ENCODE measurements at places on chromosomes 11 and 22.

DNA sequence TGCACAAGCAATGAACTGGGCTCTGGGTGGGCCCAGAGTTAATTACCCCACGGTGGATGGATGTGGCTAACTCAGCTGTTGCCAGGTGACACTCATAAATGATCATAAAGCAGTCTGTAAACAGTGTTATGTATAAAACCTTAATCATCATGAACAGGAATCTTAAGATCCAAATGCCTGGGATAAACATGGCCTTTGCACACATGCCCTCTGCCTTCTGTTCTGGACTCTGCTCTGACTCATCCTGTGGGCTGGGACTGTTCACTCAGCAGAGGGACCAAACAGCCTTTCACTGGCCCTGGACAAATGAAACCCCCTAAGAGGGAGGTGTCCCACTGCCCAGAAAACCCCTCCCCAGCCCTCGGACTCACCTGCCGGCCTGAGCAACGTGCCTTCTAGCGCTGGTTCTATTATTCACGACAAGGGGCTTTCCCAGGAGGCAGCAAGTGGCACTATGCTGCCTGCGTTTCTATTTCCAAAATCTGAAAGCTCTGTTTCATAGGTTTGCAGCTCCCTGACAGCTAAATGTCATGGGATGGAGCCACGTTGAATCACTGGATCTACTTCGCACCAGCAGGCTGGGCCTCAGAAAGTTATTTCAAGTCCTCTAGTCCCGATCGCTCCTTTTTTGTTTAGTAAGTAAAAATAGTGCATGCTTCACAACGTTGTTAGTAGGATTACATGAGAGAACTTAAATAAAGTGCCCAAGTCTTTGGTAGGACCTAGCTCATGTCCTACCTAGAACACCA is 53.0 kb downstream of the LARGE1 start:
- no peak for DNase-seq

- DNase-seq = no peak
Observed at GRCh38 chr11:47464483-47464882, 15.5 kb upstream of the RAPSN start.

- no peak for DNase-seq
Observed at GRCh38 chr22:29559853-29560252, 6.3 kb upstream of the THOC5 start.

DNA sequence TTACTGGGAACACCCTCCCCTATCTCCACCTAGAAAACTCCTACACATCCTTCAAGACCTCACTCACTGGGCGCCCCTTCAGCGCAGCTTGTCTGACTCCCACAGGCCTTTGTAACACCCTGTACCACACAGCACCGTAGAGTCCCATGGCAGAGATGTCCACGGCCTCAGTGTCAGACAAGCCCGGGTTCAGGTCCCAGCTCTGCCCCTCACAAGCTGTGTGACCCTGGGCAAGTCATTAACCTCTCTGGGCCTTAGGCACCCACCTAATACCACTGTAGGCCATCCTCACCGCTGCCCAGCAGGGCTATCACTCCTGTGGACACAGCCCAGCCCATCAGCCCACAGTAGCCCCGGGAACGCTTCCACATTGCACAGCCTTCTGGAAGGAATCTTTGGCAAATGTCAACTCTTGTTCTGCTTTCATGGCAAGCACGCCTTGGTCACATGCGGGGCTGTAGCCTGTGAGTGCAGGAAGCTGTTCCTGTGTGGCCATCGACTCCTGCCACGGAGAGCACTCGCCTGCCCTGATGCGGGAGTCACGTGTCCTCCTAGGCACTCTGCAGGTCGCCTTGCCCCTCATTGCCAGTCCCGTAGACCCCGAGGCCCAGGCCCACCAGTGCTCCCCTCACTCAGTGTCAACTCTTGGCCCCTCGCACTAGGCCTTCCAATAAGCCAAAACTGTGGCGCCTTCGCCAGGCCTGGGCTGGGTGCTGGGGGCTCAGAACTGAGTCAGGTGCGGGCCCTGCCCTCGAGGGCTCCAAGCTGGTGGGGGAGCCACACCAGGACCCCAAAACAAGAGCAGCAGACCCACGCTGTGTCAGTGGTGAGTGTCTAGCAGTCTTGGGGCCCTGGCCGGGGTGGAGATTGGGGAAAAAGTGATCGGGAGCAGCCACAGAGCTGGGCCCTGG is 32.9 kb upstream of the RFPL3 start:
- DNase-seq = peak; percentile 45

DNA sequence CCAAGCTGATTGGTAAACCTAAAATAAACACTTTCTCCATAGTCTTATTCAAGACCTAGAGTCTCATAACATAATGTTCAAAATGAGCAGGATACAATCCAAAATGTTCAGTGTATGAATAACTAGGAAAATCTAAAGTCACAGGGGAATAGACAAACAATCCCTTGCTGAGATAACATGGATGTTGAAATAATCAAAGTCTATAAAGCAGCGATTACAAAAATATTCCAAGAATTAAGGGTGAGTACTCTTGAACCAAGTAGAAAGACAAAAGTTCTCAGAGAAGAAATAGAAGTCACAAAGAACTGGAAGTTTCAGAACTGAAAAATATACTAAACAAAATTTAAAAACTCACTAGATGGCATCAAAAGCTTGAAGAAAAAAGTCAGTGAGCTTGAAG is 561.0 kb downstream of the INSC start:
- DNase-seq = no peak

- no peak for DNase-seq
Observed at GRCh38 chr11:85869781-85870180, 14.6 kb downstream of the CCDC83 start.

DNA sequence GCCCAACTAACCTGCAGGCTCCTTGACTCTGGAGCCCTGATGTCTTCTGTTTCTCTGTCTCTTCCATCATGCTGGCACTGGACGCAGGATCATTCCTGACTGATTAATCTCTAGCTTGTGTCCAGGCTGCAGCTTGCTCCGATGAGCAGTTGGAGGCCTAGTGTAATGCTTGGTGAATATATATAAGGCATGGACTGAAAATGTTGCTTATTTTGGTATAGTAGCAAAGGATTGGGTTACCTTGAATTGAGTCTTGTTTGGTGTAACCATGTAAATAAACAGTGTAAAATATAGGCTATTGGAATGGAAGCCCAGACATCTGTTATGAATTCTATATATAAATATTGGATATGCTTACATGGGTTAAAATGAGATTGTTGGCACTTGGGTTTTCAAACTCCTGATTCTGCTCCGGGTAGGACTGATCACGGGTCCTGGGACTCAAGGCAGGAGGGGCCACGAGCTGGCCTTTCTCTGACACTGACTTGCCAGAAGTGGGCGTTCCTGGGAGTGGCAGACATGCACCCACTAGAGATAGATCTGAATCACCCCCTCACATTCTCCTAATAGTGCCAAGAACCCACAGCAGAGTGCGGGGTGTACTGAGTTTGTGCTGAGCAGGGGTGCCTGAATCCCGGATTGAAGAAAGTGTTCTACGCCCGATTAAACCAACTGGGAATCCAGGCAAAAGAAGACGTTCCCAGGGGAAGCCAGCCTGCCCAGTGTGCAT is 25.8 kb downstream of the LRP5 start:
- no peak for DNase-seq

- no peak for DNase-seq
Observed at GRCh38 chr22:46361826-46362202, 26.3 kb downstream of the TRMU start.

GRCh38 chr22:27987557-27987956 is 68.5 kb upstream of the PITPNB start:
- peak; percentile 85 for DNase-seq

DNA sequence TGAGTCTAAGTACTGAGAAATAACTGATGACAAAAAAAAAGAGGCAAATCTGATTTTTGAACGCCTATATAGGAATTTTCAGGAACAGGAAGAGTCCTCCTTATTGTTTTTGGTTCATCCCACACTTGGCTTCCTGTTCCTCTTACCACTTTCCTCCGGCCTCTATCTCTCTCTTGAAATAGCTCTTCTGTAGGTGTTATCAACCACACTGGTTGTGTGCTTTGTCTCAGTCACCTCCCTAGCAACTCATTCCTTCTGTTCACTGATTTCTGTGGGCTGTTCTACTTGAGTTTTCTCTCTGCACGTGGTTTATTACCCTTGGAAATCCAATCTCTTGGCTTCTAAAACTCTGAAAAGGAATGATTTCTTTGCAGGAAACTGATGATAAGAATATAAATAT is 78.7 kb upstream of the C11orf87 start:
- no peak for DNase-seq

- DNase-seq = peak; percentile 95
Observed at GRCh38 chr22:27100789-27101188, 443.4 kb downstream of the MIAT start.

- DNase-seq = no peak
Observed at GRCh38 chr11:114915871-114916805, 237.8 kb downstream of the NXPE2 start.

DNA sequence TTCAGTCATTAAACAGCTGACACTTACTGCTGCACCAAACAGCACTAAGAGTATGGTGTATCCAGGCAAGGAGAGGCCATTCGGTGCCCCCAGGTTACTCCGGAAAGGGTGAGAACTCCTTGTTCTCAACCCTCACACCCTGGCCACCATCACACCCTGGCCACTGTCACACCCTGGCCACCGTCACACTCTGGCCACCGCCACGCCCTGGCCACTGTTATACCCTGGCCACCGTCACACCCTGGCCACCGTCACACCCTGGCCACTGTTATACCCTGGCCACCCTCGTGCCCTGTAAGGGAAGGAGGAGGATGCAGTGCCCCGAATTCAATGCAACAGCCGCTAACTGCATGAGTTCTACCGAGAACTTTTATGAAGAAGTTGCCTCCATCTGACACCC is 644.4 kb downstream of the TBC1D22A start:
- DNase-seq = peak; percentile 24

DNA sequence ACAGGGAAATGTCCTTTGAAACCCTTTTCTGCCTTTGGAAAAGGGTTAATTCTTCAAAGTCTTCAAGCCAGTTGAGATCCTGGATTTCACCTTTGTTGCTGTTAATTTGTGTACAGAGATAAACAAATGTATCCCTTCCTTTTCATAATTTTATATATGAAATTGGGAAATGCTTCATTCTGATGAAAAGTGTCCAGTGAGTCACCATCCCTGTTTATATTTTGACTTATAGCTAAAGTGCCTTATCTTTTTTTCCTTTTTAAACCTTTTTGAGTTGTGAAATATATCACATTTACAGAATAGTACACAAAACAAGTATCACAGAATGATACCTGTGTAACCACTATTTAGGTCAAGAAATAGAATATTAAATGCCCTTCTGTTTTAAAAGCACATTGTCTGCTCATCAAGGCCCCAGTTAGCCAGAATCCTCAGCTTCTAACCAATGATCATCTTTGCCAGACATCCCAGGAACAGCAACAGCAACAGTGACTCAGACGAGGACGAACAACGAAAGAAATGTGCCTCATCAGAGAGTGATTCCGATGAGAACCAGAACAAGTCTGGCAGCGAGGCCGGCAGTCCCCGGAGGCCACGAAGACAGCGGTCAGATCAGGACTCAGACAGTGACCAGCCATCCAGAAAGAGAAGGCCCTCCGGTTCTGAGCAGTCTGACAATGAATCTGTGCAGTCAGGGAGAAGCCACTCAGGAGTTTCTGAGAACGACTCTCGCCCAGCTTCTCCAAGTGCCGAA is 27.3 kb downstream of the CTR9 start:
- peak; percentile 96 for DNase-seq

DNA sequence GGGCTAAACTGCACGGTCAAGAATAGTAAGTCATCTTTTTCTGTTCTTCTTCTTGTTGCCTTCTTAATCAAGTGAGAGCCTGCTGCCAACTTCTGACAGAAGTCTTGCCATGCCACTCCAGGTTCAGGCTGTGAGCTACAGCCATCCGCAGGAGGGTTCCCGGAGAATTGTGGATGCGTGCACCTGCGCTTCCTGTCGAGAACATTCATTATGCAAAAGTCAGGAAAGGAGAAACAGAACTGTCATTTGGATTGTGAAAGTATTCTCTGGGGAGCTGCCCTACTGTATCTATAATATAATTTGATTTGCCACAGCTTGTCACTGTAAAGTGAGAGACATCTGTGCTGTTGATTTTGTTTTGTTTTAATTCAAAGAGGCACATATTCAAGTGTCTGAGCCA is 12.3 kb downstream of the IL17RA start:
- no peak for DNase-seq

DNA sequence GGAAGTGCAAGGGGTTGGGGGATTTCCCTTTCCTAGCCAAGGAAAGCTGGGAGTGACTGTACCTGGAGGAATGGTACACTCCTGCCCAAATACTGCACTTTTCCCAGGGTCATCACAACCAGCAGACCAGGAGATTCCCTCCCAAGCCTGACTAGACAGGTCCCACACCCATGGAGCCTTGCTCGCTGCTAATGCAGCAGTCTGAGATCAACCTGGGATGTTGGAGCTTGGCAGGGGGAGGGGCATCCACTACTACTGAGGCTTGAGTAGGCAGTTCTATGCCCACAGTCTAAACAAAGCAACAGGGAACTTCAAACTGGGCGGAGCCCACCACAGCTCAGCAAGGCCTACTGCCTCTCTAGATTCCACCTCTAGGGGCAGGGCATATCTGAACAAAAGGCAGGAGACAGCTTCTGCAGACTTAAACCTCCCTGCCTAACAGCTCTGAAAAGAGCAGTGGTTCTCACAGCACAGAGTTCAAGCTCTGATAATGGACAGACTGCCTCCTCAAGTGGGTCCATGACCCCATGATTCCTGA is 58.5 kb downstream of the SLC22A9 start:
- DNase-seq = no peak

DNA sequence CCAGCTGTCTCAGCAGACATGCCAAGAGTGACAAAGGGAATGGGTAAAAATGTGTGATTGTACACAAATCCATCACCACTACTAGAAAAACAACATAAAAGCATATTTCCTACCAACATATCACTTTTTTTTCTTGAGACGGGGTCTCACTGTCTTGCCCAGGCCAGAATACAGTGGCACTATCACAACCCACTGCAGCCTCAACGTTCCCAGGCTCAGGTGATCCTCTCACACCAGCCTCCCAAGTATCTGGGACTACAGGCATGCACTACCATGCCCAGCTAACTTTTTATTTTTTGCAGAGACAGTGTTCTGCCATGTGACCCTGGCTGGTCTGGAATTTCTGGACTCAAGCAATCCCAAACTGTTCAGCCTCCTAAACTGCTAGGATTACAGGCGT is 5.2 kb downstream of the MTMR2 start:
- DNase-seq = no peak

DNA sequence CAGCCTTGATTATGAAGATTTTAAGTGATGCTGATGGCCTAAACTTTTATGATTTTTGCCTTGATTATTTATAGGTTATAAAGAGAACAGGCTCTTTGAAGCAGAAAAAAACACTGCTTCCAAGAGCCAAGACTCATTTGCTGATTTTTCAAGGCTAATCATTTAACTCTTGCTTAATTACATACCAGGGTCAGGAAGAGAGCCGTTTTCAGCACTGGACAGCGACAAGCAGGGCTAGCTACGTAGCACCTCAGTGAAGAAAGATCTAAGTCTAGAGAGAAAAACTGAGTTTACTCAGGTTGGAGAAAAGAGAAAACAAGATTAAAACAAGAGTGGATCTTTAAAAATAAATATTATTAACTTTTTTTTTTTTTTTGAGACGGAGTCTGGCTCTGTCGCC is 615.4 kb upstream of the B3GAT1 start:
- DNase-seq = peak; percentile 69

- DNase-seq = no peak
Observed at GRCh38 chr22:27583856-27584255, 217.7 kb downstream of the MN1 start.

GRCh38 chr11:67582011-67582410 is 1.6 kb upstream of the GSTP1 start:
- no peak for DNase-seq

GRCh38 chr11:113105592-113105991 is 144.4 kb downstream of the NCAM1 start:
- no peak for DNase-seq

- no peak for DNase-seq
Observed at GRCh38 chr11:47723041-47723440, 7.9 kb upstream of the AGBL2 start.

- DNase-seq = no peak
Observed at GRCh38 chr11:109898592-109898991, 194.6 kb upstream of the ZC3H12C start.

All from islet precursor cell (in vitro differentiated cells).